Effector memory CD8-positive, alpha-beta T cell (primary cell): ENCODE measurements at places on chromosomes 5 and 9.
A peak's percentile ranks its signal among the peaks of the same experiment; 100 is the strongest.

DNA sequence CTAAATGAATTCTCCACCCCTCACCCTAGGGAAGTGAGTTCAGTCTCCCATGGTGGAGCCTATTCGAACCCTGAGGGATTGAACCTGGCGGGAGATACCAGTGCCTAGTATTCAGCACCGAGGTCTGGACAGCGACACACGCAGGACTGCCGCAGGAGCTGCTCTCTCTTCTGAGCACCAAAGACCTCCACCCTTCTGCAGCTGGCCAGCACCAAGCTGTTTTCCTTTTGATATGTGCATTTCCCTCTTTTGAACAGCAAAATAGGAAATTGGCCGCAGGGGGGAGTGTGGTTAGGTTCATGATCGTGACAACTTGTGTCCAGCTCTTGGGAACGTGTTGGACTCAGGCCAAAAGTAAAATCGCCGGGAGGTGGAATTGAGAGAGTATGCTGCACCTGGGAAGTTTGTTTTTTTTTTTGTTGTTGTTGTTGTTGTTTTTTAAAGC is 1.2 kb upstream of the PCSK1 start:
- DNase-seq = peak; percentile 3

DNA sequence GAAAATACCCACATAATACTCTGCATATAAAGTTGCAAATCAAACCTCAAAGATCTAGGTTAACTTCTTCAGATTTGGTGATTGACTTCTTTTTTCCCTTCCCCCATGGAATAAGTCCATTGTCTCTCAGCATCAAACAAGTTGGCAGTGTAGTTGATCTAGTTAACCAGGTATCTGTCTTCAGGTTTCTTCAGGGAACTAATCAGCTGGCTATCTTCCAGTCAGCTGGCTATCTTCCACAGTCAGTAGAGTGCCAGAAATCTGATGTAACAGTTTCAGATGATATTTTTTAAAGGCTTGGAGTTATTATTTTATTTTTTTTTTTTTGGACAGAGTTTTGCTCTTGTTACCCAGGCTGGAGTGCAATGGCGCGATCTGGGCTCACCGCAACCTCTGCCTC is 16.8 kb downstream of the TNFSF15 start:
- DNase-seq = no peak

- DNase-seq = peak; percentile 82
Observed at GRCh38 chr9:137227054-137227852, at the start of gene RNF224. RNF224 (plus strand) TSS chr9:137227502; CDS start chr9:137228336, 834 bp downstream.

DNA sequence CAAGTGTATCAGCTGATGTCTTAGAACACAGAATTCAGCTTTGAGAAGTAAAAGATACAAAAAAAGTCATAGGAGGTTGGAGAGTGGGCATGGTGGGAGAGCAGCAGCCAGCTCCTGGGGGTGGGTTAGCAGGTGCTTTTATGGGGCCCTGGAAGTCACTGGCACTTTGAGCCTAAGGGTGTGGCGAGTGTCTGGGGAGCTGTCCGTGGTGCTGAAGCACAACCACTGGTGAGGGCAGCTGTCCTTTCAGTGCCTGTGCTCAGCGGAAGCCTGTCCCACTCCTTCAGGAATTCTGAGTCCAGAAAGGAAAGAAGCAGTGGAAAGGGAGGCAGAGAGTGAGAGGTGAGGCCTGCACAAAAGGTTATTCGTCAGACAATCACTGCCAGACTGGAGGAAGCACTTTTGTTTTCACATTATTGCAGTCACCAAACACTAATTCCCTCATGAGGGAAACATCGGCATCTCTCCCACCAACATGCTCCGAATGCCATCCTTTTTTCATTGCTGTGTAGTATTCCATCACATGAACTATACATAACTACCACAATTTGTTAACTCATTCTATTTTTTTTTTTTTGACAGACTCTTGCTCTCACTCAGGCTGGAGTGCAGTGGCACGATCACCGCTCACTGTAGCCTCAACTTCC is 59.4 kb upstream of the RAPGEF1 start:
- peak; percentile 39 for DNase-seq

- DNase-seq = no peak
Observed at GRCh38 chr5:111043712-111044506, 27.6 kb upstream of the TSLP start.

DNA sequence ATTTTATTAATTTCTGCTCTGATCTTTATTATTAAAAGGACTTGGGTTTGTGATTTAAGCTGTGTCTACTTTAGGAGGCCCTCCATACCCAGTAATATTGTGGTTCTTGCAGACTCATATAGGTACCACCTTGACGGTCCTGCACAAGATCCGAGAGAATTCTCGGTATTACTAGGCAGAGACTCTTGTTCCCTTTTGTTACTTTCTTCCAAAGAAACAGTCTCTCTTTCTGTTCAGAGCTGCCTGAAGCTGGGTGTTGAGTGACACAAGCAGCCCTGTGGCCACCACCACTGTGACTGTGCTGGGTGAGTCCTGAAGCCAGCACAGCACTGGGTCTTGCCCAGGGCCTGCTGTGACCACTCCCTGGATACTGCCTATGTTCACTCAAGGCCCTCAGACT is 666.6 kb downstream of the SEMA5A start:
- DNase-seq = no peak

DNA sequence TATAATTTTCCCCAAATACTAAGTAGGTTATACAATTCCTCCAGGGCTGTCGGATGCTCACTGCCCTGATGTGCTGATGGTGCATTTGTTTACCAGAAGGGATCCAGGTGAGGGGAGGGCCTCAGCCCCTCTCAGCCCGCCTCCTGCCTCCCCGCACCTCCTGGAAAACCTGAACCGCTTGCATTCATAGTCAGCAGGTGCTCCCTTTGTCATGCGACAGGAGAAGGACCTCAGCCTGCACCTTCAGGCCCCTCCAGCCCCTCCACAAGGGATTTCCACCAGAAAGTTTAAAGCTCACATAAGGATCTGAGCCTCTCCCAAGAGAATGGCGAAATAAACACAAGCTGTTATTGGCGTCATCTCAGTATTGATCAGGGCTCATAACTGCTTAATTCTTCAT is 36.5 kb upstream of the NTNG2 start:
- no peak for DNase-seq

DNA sequence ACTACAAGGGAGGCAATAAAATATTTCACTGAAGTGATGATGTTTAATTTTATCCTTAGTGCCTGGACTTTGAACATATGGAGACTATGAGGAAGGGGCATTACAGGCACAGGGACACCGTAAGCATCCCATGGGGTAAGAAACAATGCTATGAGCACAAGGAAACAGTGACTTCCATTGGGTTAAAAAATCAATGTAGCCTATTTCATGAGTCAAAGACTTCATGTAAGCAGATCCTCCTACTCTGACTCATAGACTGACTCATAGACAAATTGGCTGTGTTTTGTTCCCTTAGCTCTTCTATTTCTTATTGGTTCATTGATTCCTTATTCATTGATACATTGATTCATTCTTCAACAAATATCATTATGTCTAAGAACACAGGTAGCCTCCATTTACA is 351.0 kb downstream of the PRELID2 start:
- DNase-seq = no peak

- DNase-seq = no peak
Observed at GRCh38 chr5:160280384-160281095, 31.8 kb downstream of the CCNJL start.

GRCh38 chr5:127440831-127441230 is 76.6 kb upstream of the PRRC1 start:
- no peak for DNase-seq

- DNase-seq = no peak
Observed at GRCh38 chr5:64323591-64323990, 157.9 kb downstream of the RNF180 start.
